ENCODE measurements at places on chromosomes 2 and 18. TPM values are rescaled to one million over a fixed set of nuclear protein-coding genes. Genes with fewer than 3 reads are reported as not detected.

Gene EFR3B
- 8.9 TPM for total RNA-seq

Gene VWA3B
- total RNA-seq, result not detected

DNA sequence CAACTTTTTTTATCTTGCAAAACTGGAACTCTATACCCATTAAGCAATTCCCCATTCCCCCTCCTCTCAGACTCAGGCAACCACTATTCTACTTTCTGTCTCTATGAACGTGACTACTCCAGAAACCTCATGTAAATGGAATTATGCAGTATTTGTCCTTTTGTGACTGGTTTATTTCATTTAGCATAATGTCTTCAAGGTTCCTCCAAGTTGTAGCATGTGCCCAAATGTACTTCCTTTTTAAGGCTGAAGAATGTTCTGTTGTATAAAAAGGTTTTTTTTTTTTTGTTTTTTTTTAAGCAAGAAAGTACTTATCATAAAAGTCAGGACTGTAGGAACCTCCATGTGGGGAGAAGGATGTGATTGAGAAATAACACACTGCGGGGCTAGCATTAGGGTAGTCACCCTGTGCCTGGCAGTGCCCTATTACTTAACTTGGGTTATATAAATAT lies 262.9 kb upstream of the FBXO11 start:
- DNase-seq, result no peak

DNA sequence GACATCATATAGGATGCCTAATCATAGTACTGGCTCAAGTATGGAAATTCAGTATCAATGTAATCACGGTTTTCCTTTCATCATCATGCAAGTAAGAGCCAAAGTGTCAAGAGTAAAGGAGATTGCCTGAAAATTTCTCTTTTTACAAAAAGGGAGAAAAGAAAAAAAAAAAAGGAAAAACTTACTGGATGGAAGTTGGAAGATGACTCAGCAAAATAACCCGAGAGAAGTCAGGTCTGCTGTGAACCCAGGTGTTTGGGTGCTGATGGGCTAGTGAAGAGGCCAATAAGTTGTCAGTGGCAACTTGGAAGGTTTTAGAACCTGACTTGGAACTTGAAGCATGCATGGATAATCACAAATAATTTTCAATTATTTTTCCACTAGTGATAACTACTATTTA lies 441.9 kb upstream of the SLC14A2 start:
- DNase-seq, result no peak

- no peak for DNase-seq
These were observed 22.8 kb downstream of the ATP8B1 start for GRCh38 chr18:57780318-57780705.

GRCh38 chr2:102796337-102796736 lies 34.5 kb downstream of the TMEM182 start:
- DNase-seq, result no peak

GRCh38 chr2:230922951-230923717 lies 1.9 kb downstream of the GPR55 start:
- DNase-seq, result no peak
